Testis (tissue), 5 donors: ENCODE measurements at places on chromosomes 6 and 20.

- no peaks in the 10 kb centered on the region for H3K27me3 ChIP-seq
- H3K4me3 ChIP-seq: peak overlapping the region; percentile 40
- DNase-seq: no peak
Measured at GRCh38 chr20:44186201-44186600, 787 bp downstream of the JPH2 start.

DNA sequence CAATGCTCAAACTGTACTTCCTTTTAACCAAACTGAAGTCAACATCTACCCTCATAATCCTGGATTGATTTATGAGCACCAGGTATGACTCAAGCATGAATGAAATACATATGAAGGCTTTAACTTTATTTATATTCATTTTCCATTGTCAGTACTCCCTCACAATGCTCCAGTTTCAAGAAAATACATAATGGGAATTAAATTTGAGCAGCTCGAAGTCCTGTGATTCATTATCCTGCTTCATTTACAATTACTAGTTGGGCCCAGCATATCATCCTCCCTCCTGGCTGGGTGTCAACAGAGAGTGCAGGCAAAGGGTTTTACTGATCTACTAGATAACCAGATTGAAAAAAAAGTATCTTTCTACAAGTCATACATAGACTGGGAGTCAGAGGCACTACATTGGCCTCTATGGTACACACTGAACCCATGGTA is 10.1 kb downstream of the SAMHD1 start:
- peaks cover 82% of the 10 kb centered on the region for H3K4me1 ChIP-seq
- peak; percentile 76 for DNase-seq
- no peak overlapping the region for H3K4me3 ChIP-seq

DNA sequence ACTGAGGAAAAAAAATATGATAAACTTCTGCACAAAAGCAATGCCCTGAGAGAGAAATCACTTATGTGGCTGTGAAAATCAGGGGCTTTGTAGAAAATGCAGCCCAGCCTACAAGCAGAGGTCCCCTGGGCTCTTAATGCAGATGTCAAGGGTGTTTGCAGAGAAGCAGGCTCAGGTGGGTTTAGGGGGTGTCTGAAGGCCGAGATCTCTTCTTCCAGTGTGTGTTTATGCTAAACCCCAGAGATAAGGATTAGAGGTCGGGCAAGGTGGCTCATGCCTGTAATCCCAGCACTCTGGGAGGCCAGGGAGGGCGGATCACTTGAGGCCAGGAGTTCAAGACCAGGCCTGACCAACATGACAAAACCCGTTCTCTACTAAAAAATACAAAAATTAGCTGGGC is 78.5 kb downstream of the TMEM242 start:
- no peak overlapping the region for H3K4me3 ChIP-seq
- no peak for DNase-seq
- no peaks in the 10 kb centered on the region for H3K27me3 ChIP-seq
- H3K4me1 ChIP-seq: peaks cover 11% of the 10 kb centered on the region

GRCh38 chr6:150297327-150298029 is 71.3 kb upstream of the IYD start:
- no peaks in the 10 kb centered on the region for H3K4me1 ChIP-seq
- no peaks in the 10 kb centered on the region for H3K36me3 ChIP-seq
- no peak overlapping the region for H3K27ac ChIP-seq
- H3K27me3 ChIP-seq: no peaks in the 10 kb centered on the region
- no peak overlapping the region for H3K4me3 ChIP-seq

- H3K27ac ChIP-seq: no peak overlapping the region
- H3K27me3 ChIP-seq: no peaks in the 10 kb centered on the region
- H3K4me3 ChIP-seq: no peak overlapping the region
- no peaks in the 10 kb centered on the region for H3K4me1 ChIP-seq
- no peak for DNase-seq
Measured at GRCh38 chr20:50202677-50203076, 12.0 kb downstream of the CEBPB start.

DNA sequence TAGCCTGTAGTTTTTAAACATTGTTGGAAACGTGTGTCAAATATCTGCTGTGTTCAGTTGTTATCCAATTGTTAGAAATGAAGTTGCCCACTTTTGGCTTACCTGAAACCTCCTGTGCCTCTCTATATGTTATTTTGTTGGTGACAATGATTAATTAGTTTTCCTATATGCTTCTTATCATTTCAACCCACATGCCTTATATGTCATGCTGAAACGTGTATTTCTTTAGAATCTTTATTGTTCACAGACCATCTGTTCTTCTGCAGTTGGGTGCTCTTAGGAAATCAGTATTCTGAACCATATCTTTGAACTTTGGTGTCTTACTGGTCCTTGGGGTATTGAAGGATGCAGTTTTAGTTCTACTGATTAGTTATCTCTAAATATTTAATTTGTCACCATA is 91.2 kb upstream of the SCGN start:
- no peak overlapping the region for H3K27ac ChIP-seq
- no peak for DNase-seq
- no peak overlapping the region for H3K4me3 ChIP-seq
- no peaks in the 10 kb centered on the region for H3K4me1 ChIP-seq

DNA sequence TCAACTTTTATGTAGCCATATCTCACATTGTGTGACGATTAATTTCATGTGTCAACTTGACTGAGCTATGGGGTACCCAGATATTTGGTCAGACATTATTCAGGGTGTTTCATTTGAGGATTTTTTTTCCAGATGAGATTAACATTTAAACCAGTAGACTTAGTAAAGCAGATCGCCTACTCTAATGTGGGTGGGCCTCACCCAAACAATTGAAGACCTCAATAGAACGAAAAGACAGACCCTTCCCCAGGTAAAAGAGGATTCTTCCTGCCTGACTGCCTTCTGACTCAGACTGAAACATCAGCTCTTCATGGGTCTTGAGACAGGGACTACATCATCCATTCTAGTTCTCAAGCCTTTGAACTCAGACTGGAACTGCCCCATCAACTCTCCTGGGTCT is 231.7 kb upstream of the SASH1 start:
- H3K27ac ChIP-seq: no peak overlapping the region
- H3K4me1 ChIP-seq: no peaks in the 10 kb centered on the region
- H3K4me3 ChIP-seq: no peak overlapping the region

- no peaks in the 10 kb centered on the region for H3K36me3 ChIP-seq
- no peak overlapping the region for H3K4me3 ChIP-seq
- DNase-seq: no peak
- H3K27me3 ChIP-seq: no peaks in the 10 kb centered on the region
Measured at GRCh38 chr6:128367437-128367836, 153.0 kb downstream of the PTPRK start.

DNA sequence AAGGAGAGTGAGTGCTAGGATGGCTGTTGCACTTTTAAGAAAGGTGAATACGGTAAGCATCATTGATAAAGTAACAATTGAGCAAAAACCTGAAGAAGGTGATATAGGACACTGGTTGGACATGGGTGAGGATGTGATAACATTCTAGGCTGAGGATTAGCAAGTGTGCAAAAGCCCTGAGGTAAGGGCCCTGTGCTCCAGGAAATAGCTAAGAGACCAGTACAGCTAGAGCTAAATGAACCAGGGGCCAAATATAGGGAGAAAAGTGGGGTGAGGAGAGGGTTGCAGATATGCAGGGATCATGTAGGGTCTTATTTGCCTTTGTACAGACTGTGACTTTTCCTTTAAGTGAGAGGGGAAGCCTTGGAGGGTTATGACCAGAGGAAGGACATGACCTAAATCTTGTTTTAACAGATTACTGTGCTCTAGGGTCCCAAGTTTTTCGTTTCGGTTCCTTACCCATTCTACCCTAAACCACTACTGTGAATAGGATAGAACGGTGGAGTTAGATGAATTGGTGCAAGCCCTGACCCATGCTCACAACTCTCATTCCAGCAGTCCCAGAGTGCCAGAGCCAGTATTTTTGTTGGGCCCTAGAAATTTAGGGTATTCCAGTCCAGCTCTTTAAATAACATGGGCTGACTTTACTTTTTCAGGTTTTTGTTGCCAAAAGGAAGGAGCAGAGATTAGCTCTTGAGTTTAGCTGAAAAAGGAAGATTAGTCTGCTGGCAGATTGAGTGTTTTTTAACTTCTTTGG is 10.7 kb downstream of the MAPK14 start:
- H3K4me1 ChIP-seq: peaks cover 4% of the 10 kb centered on the region
- peak; percentile 33 for DNase-seq
- no peaks in the 10 kb centered on the region for H3K36me3 ChIP-seq
- H3K4me3 ChIP-seq: no peak overlapping the region
- H3K27ac ChIP-seq: no peak overlapping the region
- no peaks in the 10 kb centered on the region for H3K27me3 ChIP-seq

DNA sequence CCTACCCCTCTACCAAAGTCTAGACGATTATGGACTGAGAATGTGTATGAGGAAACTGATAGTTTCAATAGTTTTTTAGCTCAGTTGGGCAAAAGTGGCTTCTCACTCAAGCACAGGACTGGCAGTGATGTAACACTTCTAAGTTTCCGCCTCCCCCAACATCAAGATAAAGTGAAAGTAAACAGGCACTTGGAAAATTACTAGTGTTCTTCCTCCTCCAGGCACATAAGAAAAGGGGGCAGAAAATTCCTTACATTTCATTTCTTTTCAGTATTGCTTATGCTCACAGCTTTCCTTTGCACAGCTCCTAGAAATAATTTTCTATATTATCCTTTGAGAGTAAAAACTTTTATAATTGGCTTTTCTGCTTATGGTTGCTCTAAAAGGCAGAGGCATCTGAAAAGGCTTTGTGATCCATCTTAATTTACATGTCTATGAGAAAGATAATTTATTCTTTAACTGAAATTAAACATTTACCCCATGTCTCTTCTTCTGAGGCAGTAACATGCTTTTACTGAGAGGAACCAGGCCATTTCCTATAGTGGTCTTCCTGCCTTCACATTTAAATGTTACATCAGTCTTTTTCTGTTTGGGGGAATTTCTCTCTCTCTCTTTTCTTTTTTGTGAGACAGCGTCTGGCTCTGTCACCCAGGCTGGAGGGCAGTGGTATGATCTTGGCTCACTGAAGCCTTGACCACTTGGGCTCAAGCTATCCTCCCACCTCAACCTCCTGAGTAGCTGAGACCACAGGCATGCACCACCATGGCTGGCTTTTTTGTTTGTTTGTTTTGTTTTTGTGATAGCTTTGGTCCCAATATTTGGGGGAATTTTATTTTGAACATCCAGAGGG is 65.0 kb upstream of the EEF1A1 start:
- H3K27ac ChIP-seq: peak overlapping the region; percentile 95
- no peaks in the 10 kb centered on the region for H3K27me3 ChIP-seq
- no peaks in the 10 kb centered on the region for H3K36me3 ChIP-seq
- peak; percentile 69 for DNase-seq
- peaks cover 13% of the 10 kb centered on the region for H3K4me1 ChIP-seq
- no peak overlapping the region for H3K4me3 ChIP-seq

DNA sequence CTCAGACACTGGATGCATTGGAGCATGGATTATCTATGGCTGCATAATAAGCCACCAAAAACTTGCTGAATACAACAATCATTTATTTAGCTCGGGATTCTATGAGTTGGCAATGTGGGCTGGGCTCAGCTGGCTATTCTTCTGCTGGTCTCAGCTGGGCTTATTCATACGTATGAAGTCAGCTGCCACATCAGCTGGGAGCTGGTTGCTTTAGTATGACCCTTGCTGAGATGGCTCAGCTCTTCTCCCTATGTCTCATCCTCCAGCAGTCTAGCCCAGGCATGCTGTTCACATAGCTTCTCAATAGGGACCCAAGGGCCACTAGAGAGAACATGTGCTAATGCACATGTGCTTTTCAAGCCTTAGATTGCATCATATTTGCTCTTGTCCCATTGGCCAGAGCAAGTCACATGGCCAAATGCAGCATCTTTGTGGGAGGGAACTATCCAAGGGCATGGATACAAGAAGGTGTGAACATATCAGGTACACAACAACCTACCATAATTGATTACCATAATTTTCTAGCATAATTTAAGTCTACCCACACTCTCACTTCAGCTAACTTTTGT is 444.6 kb downstream of the KIF16B start:
- no peaks in the 10 kb centered on the region for H3K36me3 ChIP-seq
- DNase-seq: no peak
- no peak overlapping the region for H3K27ac ChIP-seq
- no peaks in the 10 kb centered on the region for H3K27me3 ChIP-seq
- H3K4me3 ChIP-seq: no peak overlapping the region

DNA sequence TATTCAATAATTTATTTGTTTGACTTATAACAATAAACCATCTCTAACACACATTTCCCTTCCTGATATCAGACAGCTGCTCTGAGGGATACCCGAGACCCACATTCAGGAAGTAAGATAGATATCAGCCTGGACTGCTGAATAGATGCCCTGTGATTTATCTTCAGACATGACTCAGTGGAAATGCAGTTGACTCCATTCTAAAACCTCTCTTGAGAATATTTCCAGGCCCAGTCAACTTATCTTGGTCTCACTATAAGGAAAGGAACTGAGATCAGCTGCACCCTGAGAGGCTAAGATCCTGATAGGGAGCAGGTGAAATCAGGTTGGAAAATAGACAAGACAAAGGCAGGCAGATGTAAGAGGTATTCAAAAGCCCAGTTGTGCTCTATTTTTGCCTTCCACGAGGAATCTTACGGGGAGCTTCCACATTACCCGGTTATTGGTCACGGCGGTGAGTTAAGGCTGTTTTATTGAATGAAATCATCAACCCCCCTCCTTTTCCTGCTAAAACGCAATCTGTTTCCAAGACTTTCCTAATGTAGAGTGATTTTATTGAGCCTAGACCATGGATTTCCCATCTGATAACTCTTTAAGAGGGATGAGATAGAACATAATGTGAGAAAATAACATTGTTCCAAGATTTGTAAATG is 25.5 kb downstream of the C6orf15 start:
- H3K27ac ChIP-seq: no peak overlapping the region
- no peaks in the 10 kb centered on the region for H3K27me3 ChIP-seq
- H3K4me1 ChIP-seq: no peaks in the 10 kb centered on the region
- H3K36me3 ChIP-seq: no peaks in the 10 kb centered on the region

GRCh38 chr6:106383573-106383972 is 23.1 kb downstream of the CRYBG1 start:
- H3K36me3 ChIP-seq: no peaks in the 10 kb centered on the region
- no peaks in the 10 kb centered on the region for H3K4me1 ChIP-seq
- DNase-seq: no peak
- H3K27me3 ChIP-seq: no peaks in the 10 kb centered on the region
- no peak overlapping the region for H3K27ac ChIP-seq

DNA sequence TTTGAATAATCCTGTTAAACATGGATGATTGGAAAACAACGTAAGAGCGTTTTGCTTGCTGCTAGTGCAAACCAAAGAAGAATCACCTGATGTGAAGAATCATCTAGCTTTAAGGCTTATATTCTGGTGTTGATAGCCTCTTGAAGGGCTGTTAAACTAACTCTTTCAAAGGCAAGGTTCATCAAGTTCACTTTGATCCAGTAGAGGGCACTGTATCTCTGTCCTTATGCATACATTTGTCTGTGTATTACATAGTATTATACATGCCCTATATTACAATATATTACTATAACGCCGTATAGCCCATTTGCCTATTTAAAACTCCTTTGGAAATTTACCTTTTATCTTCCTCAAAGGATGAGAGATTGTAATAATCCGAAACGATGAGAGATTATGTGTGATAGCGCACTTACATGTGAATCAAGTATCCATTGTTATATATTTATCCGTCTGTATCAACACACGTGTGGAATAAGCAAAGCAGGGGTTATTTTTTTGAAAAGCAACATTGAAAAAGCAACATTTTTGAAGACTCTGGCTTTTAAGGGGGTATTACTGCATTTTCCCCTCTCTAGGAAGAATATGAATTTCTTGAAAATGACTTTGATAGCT is 50.8 kb upstream of the NRN1 start:
- DNase-seq: no peak
- H3K27ac ChIP-seq: no peak overlapping the region
- no peaks in the 10 kb centered on the region for H3K4me1 ChIP-seq
- no peaks in the 10 kb centered on the region for H3K36me3 ChIP-seq
